HFF-Myc (cell line): ENCODE measurements at places on chromosomes 1 and 21.

GRCh38 chr1:107637101-107637500 is 327.9 kb downstream of the VAV3 start:
- no peak for DNase-seq

DNA sequence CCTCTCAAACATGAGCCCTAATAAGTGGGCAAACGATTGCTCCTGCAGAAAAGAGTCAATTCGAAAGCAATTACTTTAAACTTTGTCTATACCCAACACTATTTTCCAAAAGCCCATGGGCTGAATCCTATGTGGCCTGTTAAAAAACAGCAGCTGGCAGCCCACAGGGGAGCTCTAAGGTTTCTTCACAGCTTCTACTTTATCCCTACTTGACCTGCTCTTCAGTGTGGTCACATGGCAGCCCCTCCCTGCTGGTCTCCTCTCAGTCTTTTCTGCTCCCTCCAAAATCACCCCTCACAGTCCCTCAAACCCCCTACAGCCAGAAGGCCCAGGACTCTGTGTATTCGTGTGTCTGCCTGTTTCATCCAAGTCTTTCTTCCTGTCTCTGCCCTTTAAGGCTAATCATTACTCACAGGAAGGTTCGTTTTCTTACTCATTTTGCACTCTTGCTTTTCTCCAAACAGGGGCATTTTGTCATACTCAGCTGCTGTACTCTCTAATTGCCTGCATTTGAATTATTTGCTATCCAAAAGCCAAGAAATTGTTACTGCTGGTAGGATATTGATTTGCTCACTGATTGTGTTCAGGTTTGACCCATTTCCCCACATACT is 62.4 kb upstream of the FAM3B start:
- no peak for DNase-seq

DNA sequence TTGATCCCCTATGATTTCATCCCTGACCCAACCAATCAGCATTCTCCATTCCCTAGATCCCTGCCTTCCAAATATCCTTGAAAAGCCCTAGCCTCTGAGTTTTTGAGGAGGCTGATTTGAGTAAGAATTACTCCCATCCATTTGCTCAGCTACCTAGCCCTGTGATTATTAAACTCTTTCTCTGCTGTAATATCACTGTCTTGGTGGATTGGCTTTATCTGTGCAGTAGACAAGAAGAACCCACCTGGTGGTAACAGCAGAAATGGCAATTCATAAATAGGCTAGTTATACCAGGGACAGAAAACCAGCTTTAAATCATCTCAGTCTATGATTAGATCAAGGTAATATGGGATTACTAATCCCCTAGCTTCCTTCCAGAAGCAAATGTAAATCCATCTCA is 13.0 kb downstream of the IL20 start:
- DNase-seq = no peak

- DNase-seq = peak; percentile 38
Measured at GRCh38 chr1:155093911-155094621, 15.4 kb downstream of the EFNA3 start.

DNA sequence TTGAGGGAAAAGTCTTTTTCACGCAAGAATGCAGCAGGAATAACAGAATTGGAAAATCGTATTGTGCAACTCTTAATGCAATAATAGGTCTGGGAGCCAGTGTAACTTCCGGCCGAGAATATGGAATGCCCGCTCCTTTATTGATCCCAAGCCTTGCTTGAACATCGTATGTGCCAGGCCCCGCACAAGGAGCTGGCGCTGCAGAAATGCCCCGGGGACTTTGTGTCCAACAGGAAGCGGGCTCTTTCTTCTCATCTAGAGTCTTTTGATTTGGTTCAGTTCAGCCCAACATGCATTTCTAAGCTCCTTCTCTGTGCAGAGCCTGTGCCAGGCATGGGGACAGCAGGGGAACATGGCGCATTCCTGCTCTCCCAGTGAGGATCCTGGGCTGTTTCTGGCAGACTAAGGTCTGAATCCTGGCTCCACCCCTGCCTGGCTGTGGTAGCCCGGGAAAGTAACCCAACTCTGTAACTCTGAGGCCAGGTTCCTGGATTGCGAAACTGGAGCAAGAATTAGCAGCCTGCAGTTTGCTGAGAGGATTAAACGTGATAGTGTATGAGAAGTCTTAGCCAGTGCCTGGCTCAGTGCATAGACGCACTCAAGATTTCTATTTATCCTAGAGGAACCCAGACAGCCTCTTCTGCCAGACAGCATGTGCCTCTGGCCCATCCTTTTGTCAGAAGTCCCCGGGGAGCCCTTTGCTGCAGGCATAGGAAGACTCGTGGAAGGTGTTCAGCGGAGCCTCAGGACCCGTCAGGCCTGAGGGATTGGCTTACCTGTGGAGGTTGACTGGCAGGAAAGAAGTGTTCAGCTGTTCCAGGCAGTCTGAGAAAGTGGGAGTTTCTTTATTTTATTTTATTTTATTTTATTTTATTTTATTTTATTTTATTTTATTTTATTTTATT is 987 bp upstream of the CDCP2 start:
- DNase-seq = peak; percentile 12

- DNase-seq = no peak
Measured at GRCh38 chr1:236868625-236869467, 73.8 kb downstream of the MTR start.

DNA sequence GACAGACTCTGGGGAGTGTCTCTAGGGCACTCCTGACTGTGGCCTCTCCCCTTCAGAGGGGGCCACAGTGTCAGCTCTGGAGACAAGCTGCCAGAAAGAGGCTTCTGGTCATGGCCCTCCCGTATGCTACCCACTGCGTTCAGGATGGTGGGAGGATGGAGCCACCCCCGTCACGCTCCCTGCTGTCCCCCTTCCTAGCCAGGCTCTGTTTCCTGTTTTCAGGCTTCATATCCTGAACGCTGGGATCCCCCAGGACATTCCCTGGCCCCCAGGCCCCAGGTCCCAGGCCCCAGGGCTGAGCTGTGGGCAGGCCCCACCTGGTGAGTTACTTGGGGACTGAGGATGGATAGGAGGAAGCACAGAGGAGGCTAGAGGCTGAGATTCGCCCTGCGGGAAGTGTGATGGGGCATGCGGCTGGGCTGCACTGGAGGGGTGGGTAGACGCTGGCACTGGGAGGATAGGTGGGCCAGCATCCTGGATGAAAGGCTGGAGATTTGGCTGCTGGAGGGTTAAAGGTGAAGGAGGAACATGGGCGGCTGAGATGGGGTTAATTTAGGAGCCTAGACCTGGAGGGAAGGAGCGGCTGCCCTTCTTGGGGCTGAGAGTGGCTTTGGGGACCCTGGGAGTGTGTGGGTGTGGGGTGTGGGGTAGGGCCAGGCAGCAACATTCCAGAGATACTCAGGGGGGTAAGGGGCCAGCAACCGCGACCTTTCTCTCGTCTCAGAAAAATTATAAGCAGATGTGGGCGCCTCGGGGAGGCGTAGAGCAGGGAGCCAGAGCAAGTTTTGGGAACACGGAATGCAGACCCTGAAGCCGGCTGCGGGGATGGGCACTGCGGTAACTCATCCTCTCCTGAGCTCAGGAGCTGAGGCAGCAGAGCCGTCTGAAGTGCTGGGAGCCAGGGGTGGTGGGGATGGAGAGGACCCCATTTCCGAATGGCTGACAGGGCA is 8.7 kb downstream of the PEAR1 start:
- no peak for DNase-seq

DNA sequence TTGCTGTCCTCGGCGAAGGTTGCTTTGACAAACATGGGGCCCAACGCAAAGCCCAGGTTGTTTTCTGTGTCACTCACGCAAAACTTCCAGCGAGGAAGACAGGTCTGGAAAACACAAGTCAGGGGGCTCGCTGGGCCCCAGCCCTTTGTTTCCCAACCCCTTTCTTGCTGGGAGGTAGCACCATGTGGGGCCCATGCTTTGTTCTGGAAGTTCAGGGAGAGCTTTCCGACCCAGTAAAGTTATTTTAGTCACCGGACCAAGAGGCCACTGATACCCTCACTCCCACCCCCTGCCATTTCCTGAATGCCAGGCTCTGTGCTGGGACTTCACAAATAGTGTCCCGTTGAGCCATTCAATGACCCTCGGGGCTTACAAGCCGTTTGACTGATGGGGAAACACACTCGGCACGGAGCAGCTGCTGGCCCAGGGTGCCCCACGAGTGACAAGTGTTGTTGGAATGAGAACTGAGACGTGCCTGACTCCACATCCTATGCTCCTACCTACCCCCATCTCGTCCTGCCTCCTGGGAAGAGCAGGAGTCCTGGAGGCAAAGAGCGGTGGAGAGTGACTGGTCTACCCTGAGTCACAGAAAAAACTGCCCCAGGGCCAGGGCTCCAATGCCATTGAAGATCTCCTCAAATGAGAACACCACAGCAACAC is 52.0 kb downstream of the ECE1 start:
- no peak for DNase-seq

- no peak for DNase-seq
Measured at GRCh38 chr1:246427611-246428010, 79.5 kb downstream of the SMYD3 start.

- no peak for DNase-seq
Measured at GRCh38 chr1:161781995-161782394, 15.9 kb downstream of the ATF6 start.

DNA sequence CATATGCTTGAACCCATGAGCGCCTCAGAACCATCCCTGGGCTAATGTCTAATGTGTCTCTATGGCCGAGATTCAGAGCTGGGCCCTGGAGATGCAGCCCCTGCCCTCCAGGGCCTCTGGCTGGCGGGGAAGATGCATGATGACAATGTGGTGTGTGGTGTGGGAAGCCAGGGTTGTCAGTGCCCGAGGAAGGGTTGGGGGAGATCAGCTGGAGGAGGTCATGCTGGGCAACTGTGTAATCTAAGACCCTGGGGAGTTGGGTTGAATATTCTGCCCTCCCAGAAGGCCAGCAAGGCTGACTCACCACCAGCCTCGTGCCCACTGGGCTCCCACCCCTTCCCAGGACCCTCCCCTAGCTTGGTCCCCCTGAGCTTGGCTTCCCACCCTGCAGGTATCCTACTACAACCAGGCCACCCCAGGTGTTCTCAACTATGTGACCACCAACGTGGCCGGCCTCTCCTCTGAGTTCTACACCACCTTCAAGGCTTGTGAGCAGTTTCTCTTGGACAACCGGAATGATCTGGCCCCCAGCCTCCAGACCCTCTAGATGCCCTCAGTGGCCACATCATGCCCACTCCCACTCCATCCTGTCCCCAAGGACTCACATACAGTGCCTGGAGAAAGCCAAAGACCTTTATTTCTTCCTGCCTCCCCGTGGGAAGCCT is 14.6 kb downstream of the FAM151A start:
- no peak for DNase-seq

GRCh38 chr1:179230251-179230650 is 774 bp upstream of the ABL2 start:
- peak; percentile 46 for DNase-seq

GRCh38 chr21:45839274-45839673 is 142.3 kb upstream of the COL6A1 start:
- DNase-seq = no peak

DNA sequence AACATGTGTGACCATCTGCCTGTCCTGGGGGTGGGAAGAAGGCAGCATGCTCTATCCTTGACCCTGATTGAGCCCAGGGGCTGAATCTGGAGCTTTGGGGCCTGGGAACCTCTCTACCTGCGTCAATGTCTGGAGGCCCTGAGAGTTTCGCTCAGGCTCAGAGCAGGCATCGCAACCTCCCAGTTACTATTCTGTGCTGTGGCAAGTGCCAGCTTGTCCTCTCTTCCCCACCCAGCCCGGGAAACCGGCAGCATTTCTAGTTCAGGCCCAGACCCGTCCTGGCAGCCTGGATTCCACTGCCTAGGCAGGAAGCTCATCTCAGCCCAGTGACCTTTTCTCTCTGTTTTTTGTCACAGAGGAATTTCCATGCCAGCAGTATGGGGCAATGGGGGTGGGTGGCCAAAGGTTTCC is 10.0 kb upstream of the IRF6 start:
- no peak for DNase-seq

DNA sequence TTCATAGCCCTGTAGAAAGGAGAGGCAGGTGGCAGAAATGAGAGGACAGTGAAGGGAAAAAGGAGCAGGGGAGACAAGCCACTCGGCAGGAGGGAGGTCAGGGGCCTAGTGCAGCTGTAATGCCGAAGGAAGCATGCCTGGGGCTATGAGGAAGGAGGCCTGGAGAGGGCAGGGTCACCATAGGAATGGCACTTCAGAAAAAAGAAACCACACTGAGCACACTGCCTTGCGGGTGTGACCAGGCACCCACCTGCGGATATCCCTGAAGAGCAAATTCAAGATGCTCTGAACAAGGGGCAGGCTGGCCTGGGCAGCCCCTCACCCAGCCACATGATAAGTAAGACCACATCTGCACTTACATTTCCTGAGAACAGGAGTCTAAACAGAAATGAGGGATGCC is 104.7 kb downstream of the JAK1 start:
- no peak for DNase-seq

DNA sequence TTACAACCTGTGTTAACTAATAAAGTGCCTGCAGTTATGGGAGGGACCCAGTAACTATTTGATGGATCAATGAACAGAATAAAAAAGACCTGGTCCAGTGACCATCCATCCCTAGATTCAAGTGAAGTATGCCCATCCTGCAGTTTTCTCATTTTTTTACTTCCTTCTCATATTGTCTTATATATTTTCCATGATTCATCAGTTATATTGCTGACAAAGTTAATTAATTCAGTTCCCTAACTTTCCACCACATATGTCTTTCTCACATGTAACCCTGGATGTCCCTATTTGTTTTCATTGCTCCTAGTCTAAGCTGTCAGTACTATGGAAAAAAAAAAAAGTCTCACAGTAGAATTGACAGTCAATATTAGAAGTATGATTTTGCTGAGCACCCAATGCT is 64.3 kb downstream of the ITGB3BP start:
- DNase-seq = no peak

- DNase-seq = no peak
Measured at GRCh38 chr1:39988618-39989343, 33.8 kb downstream of the MFSD2A start.

DNA sequence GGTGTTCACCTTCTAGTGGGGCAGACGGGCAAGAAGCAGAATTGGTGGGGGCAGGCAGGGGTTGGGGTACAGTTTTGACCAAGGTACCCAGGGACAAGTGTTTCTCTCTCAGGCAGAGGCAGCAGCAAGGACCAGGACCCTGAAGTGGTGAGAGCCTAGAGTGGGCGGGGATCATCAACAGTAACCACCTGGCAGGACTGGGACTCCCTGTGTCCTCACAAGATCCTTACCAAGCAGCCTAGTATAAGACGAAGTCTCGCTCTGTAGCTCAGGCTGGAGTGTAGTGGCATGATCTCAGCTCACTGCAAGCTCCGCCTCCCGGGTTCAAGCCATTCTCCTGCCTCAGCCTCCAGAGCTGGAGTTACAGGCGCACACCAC is 3.2 kb upstream of the NADK start:
- DNase-seq = no peak
